ENCODE measurements at places on chromosomes 3 and 15.

- H3K36me3 ChIP-seq = no peaks in the 10 kb centered on the region
- no peak overlapping the region for H3K4me3 ChIP-seq
- no peak for DNase-seq
- no peak overlapping the region for H3K27ac ChIP-seq
- peaks cover 6% of the 10 kb centered on the region for H3K4me1 ChIP-seq
Observed at GRCh38 chr3:51734572-51734907, 27.7 kb downstream of the GRM2 start.

DNA sequence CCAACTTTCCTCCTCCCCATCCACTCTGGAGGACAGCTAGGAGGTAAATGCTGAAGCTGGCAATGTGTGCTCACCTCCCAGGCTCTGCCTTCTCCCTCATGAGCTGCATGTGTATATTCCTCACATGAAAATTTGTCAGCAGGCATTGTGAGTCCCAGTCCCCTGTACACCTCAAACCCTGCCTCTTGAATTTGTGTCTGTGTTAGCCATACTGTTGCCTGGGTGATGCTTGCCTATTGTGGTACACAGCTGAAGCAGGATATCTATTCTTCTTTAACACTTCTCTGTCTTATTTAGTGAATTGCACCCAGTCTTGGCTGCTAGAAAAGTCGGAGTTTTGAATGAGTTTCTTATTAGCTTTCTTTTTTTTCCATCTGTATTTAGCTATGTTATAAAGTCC lies 586.0 kb upstream of the TGFBR2 start:
- H3K27me3 ChIP-seq = no peaks in the 10 kb centered on the region
- H3K27ac ChIP-seq = no peak overlapping the region
- H3K36me3 ChIP-seq = no peaks in the 10 kb centered on the region
- no peak overlapping the region for H3K4me3 ChIP-seq
- no peak for DNase-seq

DNA sequence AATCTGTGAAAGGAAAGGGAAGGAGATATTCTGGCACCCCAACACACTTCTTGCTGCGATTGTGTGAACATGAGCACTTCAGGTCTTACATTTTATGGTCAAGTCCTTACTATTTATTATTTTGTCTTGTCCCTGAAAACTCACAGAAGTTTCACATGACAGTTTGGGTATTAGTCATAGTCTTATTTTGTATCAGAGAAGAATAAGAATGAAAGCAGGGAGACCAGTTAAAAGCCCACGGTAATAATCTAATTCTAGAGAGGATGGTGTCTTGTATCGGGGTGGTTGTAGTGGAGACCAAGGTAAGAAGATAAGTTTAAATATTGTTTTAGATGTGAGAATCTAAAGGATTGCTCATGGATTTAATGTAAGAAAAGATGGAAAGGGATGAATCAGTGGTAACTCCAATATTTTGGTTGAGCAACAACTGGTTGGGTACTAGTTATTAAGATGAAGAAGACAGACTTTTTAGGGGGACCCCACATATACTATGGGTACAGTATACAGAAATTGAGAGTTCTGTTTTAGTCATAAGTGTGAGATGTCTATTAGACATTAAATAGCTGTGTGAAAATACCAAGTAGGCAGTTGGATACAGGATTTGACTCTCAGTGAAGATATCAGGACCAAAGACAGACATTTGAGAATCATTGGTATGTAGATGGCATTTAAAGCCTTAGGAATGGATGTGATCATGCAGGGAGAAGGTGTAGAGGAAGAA lies 227.6 kb downstream of the MFSD1 start:
- no peak overlapping the region for H3K4me3 ChIP-seq
- DNase-seq = no peak
- no peaks in the 10 kb centered on the region for H3K4me1 ChIP-seq

- H3K4me3 ChIP-seq = peak overlapping the region; percentile 57
- H3K36me3 ChIP-seq = no peaks in the 10 kb centered on the region
- H3K4me1 ChIP-seq = peaks cover 27% of the 10 kb centered on the region
- no peak for DNase-seq
Observed at GRCh38 chr15:75693501-75694240, 19.0 kb downstream of the CSPG4 start.

- peaks cover 2% of the 10 kb centered on the region for H3K4me1 ChIP-seq
- H3K27me3 ChIP-seq = peaks cover 10% of the 10 kb centered on the region
- H3K4me3 ChIP-seq = peak overlapping the region; percentile 100
Observed at GRCh38 chr3:197791892-197792647, 1.0 kb downstream of the LRCH3 start.

DNA sequence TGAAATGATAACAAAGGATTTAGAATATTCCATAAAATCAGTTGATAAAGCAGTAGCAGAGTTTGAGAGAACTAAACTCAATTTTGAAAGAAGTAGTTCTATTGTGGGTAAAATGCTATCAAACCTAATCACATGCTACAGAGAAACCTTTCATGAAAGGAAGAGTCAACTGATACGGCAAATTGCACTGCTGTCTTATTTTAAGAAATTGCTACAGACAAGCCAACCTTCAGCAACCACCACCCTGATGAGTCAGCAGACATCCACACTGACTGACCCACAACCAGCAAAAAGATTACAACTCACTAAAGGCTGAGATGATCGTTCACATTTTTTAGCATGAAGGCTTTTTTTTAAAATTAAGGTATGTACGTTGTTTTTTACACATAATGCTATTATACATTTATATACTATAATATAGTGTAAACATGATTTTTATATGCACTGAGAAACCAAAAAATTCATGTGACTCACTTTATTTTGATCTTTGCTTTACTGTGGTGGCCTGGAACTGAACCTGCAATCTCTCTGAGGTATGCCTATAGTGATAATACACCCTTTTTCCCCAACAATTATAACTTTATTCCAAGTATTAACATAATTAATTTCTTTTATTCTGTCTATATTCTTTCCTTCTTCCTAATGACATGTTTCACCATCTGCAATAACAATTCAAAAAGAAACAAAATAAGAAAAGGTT lies 109.9 kb downstream of the TBC1D5 start:
- no peaks in the 10 kb centered on the region for H3K27me3 ChIP-seq
- H3K4me3 ChIP-seq = no peak overlapping the region
- H3K27ac ChIP-seq = no peak overlapping the region
- peaks cover 5% of the 10 kb centered on the region for H3K4me1 ChIP-seq
- no peaks in the 10 kb centered on the region for H3K36me3 ChIP-seq

All from glutamatergic neuron (in vitro differentiated cells).